A549 treated with dexamethasone at 1 μM for 4 hours (cell line): ENCODE measurements at places on chromosomes 13 and 19. TPM values are rescaled to one million over a fixed set of nuclear protein-coding genes. Genes with fewer than 3 reads are reported as not detected.

TNFSF9 gene
- total RNA-seq = 2.9 to 4.8 TPM (median 3.2 TPM) in 5 replicates

DPY19L3 gene
- total RNA-seq = 9.2 to 19.6 TPM (median 15.7 TPM) in 5 replicates

ZNF208 gene
- total RNA-seq = not detected in 5 replicates

ZNF324 gene
- total RNA-seq = 8.1 to 10.5 TPM (median 10.2 TPM) in 5 replicates

GAPDHS gene
- total RNA-seq = 0.07 to 0.26 TPM (median 0.09 TPM) in 5 replicates

SBK2 gene
- 1.3 to 2.6 TPM (median 1.8 TPM) in 5 replicates for total RNA-seq

PSG3 gene
- total RNA-seq = 0.07 to 0.15 TPM (median 0.08 TPM) in 5 replicates

PSPN gene
- 0.52 to 1.1 TPM (median 0.96 TPM) in 5 replicates for total RNA-seq

TRPM4 gene
- 6.5 to 11.6 TPM (median 8.7 TPM) in 5 replicates for total RNA-seq

CERS1 gene
- 4.8 to 5.6 TPM (median 5.0 TPM) in 5 replicates for total RNA-seq

CEACAM16 gene
- total RNA-seq = 0.05 to 0.14 TPM (median 0.08 TPM) in 4 of 5 replicates, not detected in the other

RASAL3 gene
- total RNA-seq = not detected in 5 replicates

HS6ST3 gene
- not detected in 5 replicates for total RNA-seq

GSX1 gene
- not detected in 5 replicates for total RNA-seq

CBLC gene
- 0.06 TPM in 1 of 5 replicates, not detected in the others for total RNA-seq

RAB8A gene
- 53.3 to 92.2 TPM (median 58.8 TPM) in 5 replicates for total RNA-seq

ZFP30 gene
- 5.7 to 9.3 TPM (median 8.0 TPM) in 5 replicates for total RNA-seq

DLEU7 gene
- not detected in 5 replicates for total RNA-seq

HRC gene
- not detected in 5 replicates for total RNA-seq

CPB2 gene
- total RNA-seq = 0.06 to 0.11 TPM (median 0.08 TPM) in 3 of 5 replicates, not detected in the others
